Left lung (tissue), 14 donors: ENCODE measurements at places on chromosomes 2 and 18. TPM values are rescaled to one million over a fixed set of nuclear protein-coding genes. Genes with fewer than 3 reads are reported as not detected.
A peak's percentile ranks its signal among the peaks of the same experiment; 100 is the strongest.

DNA sequence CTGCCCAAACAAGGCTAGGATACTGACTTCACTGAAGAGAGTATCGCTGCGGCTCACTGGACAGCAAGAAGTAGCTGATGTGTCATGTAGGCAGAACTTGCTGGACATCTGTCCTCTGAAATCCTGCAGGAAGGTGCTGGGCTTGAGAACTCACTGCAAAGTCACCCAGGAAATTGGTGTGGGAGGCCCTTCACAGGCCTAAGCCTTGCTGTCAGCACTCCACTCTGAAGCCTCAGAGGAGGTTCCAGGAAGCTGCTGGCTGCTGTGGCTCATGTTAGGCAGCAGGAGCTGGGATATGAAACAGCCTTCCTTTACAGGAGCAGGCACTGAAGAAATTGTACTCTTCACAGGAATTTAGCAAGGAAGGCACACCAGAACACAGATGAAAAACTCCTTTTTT, 88.3 kb upstream of the CCDC68 start:
- H3K4me1 ChIP-seq: no peaks in the 10 kb centered on the region
- DNase-seq: no peak
- H3K4me3 ChIP-seq: no peak overlapping the region
- no peak overlapping the region for H3K27ac ChIP-seq

- peak overlapping the region; percentile 81 for H3K4me3 ChIP-seq
- H3K4me1 ChIP-seq: peaks cover 45% of the 10 kb centered on the region
- H3K27ac ChIP-seq: no peak overlapping the region
- peaks cover 3% of the 10 kb centered on the region for H3K36me3 ChIP-seq
- no peak for DNase-seq
Measured at GRCh38 chr2:96817882-96818281, 1.8 kb downstream of the CNNM3 start.

The RPRM gene
- total RNA-seq: not detected

The PXDN gene
- total RNA-seq: 116 TPM

GRCh38 chr18:46474487-46475389, 182.3 kb downstream of the LOXHD1 start:
- no peak overlapping the region for H3K27ac ChIP-seq
- no peaks in the 10 kb centered on the region for H3K27me3 ChIP-seq
- no peak overlapping the region for H3K4me3 ChIP-seq
- no peaks in the 10 kb centered on the region for H3K36me3 ChIP-seq
- no peaks in the 10 kb centered on the region for H3K4me1 ChIP-seq

- DNase-seq: peak; percentile 54
- H3K27ac ChIP-seq: peak overlapping the region; percentile 86
- no peaks in the 10 kb centered on the region for H3K36me3 ChIP-seq
- peaks cover 6% of the 10 kb centered on the region for H3K4me1 ChIP-seq
Measured at GRCh38 chr18:58223717-58224424, 179.8 kb downstream of the NEDD4L start.

DNA sequence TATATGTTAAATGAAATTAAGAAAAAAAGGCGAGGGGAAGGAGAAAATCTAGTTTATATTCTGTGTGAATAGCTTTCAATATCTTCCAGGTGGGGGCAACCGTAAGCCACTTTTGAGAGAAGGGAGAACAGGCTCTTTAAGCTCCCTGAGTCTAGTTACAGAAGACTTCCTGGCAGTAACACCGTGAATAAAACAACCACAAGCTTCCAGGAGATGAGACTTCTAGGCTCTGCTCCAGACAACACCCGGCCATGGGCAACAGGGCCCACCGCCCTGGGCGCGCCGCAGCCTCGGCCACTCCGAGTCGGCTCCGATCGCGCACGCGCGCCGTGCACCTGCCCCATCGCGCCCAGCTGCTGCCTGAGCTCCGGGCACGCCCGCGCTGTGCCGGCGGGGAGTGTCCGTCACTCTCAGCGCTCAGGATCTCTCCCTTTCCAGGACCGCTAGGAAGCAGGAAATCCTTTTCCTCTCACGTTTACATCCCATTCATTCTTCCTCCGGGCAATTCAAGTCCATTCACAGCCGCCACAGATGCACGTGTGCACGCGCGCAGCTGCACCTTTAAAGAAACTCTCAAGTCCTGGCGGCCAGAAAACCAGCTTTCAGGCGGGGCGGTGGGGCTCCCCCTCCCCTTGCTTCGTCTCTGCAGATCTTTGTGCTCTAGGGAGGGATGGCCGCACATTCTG, 19.4 kb upstream of the PAX3 start:
- peak overlapping the region; percentile 16 for H3K4me3 ChIP-seq
- H3K36me3 ChIP-seq: no peaks in the 10 kb centered on the region
- peak; percentile 67 for DNase-seq
- peaks cover 27% of the 10 kb centered on the region for H3K4me1 ChIP-seq
- peaks cover 97% of the 10 kb centered on the region for H3K27me3 ChIP-seq

The GLB1L gene
- 9.9 TPM for total RNA-seq

DNA sequence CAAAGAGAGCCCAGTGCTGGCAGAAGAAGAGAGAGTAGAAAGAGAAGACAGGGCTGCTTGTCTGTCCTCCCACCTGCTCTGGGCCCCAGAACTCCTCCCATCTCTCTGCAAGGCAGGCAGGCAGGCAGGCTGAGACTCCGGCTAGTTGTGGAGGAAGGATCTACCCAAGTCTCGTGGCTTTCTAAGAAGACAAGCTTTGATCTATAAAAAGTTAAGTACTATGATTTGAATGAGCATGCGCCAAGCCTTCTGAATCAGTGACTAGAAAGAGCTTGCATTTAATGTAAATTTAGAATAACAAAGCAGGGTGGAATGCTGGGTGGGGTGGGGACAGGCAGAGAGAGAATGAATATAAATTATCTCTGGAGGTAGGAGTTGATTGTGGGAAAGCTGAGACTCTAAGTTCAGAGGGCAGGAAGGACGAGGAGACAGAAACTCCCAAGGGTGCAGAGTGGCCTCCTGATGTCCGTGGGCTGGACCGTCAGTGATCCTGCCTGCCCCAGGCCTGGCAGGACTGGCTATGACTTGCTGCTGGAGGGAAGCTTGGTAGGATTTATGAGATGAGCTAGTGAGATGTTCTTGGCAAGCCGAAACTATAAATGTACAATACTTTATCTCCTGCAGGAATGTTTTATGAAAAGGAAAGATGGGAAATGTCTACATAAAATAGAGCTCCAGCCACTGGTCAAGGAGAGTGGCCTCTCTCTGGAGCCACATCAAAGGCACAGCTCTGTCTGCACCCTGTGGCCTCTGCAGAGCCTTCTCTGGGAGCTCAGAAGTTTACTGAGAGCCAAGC, 447.5 kb downstream of the TNS1 start:
- H3K27ac ChIP-seq: no peak overlapping the region
- no peak for DNase-seq
- H3K27me3 ChIP-seq: no peaks in the 10 kb centered on the region
- H3K36me3 ChIP-seq: no peaks in the 10 kb centered on the region
- H3K4me1 ChIP-seq: no peaks in the 10 kb centered on the region
- no peak overlapping the region for H3K4me3 ChIP-seq

- H3K4me1 ChIP-seq: no peaks in the 10 kb centered on the region
- H3K27ac ChIP-seq: no peak overlapping the region
- no peaks in the 10 kb centered on the region for H3K27me3 ChIP-seq
- DNase-seq: no peak
- no peak overlapping the region for H3K4me3 ChIP-seq
Measured at GRCh38 chr2:129113776-129114175, 795.1 kb upstream of the HS6ST1 start.

The TUBB8B gene
- total RNA-seq: not detected

GRCh38 chr2:69683170-69683971, 39.8 kb upstream of the AAK1 start:
- H3K27ac ChIP-seq: peak overlapping the region; percentile 76
- DNase-seq: no peak
- no peaks in the 10 kb centered on the region for H3K27me3 ChIP-seq
- H3K4me1 ChIP-seq: peaks cover 21% of the 10 kb centered on the region
- no peaks in the 10 kb centered on the region for H3K36me3 ChIP-seq

The SH3BP4 gene
- 35.0 TPM for total RNA-seq

DNA sequence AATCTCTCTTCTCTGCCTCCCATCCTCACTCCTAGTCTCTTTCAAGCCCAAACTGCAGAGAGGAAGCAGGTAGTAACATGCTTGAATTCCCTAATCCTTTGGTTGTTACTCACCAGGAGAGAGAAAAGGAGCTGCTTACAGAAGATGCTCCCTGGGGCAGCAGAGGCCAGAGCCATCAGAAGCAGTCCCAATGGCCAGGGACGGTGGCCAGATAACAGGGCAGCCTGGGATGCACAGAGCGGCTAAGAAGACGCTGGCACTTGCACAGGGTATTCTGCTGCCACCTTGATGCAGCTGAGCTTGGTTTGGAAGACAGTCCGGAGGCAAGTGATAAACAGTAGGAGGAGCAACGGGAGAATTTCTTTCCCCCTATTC, 250 bp downstream of the DSC1 start:
- H3K36me3 ChIP-seq: no peaks in the 10 kb centered on the region
- no peak overlapping the region for H3K27ac ChIP-seq
- no peaks in the 10 kb centered on the region for H3K4me1 ChIP-seq
- H3K4me3 ChIP-seq: no peak overlapping the region

DNA sequence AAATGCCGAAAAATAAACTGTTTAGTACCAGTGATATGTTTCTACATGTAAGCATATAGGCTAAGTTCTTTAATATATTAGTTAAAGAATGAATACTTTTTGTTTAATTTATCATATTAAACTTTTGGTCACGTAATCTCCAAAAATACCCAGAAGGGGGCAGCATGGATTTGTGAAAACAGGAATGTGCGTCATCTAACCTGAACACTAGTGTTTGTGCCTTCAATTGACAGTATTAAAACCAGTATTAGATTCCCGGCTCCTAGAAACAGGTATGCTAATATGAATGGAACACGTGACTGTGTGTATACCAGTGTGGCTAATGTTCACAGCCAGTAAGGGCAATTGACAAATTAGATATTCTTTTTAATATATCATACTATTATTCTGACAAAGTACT, 51.8 kb downstream of the WDR7 start:
- H3K27ac ChIP-seq: no peak overlapping the region
- peak; percentile 17 for DNase-seq
- no peaks in the 10 kb centered on the region for H3K27me3 ChIP-seq
- H3K4me3 ChIP-seq: no peak overlapping the region
- H3K4me1 ChIP-seq: no peaks in the 10 kb centered on the region
